ENCODE measurements at places on chromosomes 11 and 22.

- no peak for DNase-seq
Measured at GRCh38 chr11:69357458-69358397, 63.8 kb downstream of the MYEOV start.

DNA sequence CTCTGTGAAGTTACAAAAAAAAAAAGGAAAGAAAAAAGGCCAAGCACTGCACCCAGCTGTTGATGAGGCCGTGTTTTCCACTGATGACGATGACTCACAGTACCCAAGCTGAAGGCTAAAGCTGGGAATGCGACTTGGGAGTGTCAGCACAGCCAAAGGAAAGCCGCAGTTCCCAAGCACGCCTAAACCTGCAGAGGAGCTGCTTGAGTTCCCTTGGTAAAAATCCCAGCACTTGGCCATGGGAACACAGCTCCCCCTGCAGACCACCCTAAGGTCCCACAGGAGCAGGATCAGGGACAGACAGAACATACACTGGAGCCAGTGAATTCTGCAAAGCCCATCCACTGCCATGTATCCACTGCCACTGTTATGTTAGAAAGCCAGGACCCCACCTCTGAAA is 39.9 kb downstream of the SERGEF start:
- DNase-seq, result no peak

DNA sequence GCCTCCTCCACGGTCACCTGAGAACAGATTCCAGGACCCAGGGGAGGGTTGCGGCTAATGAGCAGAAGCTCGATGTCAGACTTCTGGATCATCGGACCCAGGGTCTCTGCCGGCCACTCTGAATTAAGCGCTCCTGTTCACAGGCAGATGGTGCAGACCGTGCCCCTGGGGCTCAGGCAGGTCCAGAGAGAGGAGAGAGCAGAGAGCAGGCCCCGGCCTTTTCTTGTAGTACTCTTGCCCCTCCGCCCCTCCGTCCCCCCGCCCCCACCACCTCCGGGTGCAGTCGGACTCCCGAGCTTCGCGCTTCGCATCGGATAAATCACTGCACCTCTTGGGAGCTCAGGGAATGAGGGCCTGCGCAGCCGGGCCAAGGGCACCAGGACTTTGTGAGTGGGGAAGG is 50.3 kb downstream of the RPS6KA4 start:
- DNase-seq, result no peak

DNA sequence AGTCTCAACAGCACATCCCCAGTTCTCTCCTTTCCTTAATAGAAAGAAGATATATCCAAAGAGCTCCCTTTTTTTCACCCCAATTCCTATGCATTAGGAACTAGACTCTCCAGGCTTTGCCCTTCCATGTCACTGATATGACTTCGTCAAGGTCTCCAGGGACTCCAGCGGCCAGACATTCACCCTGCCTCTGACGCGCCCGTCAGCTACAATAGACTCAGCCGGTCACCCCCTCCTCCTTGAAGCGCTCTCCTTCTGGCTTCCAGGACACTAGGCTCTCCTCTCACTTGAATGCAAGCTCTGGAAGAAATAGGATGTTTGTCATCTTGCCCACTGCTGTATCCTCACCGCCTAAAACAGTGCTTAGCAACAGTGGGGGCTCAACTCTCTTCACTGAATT is 14.9 kb upstream of the ELFN2 start:
- no peak for DNase-seq

GRCh38 chr22:19769393-19769715 is 8.8 kb downstream of the TBX1 start:
- no peak for DNase-seq

DNA sequence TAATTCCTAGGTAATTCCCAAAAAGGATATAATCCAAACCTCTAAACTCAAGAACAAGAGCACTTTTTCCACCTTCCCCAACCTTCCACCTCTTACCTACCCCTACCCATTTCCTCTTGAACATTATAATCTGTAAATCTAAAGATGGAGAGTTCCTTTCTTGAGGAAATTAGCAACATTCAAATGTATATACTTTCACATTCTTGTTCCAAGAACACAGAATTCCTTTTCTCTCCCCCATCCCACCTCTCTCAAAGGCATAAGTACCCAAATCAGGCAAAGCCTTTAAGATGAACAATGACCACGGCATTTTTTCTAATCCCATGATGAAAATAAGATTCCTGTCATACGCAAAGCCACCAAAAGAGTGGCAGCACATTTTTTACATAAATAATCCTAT is 18.3 kb downstream of the RRAS2 start:
- no peak for DNase-seq

DNA sequence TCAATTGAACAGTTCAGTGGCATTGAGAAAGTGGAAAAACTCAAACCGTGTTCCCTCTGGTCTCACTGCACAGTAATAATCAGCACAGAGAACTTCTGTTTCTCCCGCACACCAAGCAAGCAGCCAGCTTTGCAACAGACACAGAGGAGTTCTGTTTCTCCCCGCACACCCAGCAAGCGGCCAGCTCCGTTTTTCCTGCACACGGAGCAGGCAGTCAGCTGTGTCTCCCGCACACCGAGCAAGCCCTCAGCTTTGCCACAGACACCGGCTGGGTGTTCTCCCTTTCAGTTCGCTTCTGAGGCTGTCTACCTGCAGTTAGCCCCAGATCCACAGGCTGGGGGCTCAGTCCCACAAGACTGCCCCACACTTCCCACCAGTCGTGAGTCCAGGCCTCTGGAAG is 9.9 kb upstream of the TALDO1 start:
- no peak for DNase-seq

GRCh38 chr11:57476047-57476756 is 15.9 kb downstream of the RTN4RL2 start:
- peak; percentile 15 for DNase-seq

DNA sequence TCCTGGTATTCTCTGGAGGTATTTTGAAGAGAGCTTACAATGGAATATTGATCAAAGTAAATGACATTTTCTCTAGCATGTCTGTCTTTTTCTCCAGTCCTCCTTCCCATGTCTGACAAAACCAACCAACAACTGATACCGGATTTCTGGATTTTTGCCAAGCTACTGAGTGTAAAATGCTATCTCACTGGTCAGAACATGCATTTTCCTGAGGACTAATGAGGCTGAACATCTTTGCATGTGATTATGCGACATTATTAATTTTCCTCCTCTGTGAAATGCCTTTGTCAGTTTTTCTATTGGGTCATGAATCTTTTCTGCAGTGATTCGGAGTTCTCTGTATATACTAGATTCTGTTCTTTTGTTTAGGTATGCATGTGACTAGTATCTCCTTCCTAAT is 51.4 kb downstream of the CDON start:
- no peak for DNase-seq

DNA sequence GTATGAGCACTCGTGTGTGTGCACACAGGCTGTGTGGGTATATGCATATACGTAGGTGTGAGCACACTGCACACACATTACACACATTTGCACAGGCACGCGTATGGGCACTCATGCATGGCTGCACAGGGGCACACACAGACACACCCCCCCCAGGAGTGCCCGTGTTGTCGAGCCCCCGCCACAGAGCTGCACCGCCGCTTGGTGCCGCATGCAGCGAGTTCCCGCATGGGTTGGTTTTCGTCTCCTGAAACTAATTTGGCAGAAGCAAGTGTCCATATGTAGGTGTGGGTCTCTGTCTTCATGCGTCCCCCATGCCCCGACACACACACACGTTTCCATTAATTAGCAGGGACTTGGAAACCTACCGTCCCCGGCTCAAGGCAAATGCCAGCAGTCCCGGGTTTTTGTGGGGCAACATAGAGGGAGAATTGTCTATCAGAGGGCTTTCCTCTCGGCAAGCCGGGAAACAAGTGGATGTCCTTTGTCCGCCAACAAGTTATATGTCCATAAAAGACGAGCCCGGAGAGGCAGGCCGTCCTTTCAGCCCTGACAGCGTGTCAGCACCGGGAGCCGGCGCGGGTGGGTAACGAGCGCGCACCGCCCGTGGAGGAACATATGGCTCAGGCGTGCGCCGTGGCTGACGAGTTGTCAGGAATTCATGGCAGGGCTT is 1291.7 kb downstream of the BRD1 start:
- no peak for DNase-seq

- DNase-seq, result no peak
Measured at GRCh38 chr11:74437441-74438042, 29.8 kb downstream of the KCNE3 start.

DNA sequence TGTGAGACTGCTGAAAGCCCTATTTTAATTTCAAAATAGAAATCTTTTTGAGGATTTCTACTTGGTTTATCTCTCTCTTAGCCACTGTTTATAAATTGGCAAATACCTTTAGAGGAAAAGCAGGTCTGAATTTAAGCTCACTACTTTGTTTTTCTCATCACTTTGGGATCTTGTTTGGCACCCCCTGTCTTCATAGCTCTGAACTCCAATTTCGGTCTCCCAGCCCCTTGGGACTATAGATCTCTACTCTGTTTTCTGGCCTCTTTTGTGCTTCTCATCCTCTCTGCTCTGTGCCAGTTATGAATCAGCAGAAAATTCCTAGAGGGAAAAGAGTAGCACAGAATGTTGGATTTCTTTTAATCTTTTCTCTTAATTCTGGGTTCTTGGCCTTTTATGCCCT is 118.3 kb downstream of the CYP2R1 start:
- no peak for DNase-seq

DNA sequence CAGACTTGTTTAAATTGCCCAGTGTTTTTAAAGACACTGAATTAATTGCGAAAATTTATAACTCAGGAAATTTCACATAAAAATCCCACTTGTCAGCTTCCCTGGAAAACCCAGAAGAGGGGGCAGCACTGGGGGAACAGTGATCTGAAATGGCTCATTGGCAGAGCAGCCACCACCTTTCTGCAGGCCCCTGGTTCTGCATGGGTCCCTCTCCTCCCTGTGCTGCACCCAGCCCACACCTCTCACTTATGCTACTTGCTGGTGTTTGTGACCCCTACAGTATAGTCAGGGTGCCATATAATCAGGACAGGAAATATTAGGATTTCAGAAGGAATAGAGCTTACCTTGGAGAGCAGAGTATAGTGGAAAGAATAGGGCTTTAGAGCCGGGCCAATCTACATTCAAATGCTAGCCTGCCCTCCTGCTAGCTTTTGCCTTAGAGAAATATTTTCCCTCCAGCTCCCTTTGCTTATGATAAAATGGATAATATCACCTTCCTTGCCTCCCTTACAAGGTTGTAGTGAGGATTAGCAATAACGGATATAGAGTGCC is 28.5 kb upstream of the C11orf96 start:
- no peak for DNase-seq

GRCh38 chr22:18077087-18077638 is 627 bp upstream of the PEX26 start:
- DNase-seq, result no peak

DNA sequence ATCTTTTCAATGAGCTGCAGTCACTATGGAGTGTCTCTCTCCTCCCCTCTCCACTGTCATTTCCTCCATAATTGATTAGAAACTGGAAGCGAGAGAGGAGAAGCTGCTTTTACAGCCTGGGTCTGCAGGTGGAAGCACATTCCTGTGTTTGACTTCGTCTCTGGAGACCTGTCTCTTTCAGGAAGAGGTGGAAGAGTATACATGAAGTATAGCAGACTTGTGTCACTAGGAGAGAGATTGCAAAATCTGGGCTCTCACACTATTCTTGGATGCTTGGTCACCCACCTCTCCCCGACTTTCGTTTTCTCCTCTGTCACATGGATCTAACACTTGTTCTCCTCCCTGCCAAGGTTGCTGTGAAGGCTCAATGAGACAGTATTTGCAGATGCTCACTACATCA is 323.3 kb downstream of the NTM start:
- no peak for DNase-seq

DNA sequence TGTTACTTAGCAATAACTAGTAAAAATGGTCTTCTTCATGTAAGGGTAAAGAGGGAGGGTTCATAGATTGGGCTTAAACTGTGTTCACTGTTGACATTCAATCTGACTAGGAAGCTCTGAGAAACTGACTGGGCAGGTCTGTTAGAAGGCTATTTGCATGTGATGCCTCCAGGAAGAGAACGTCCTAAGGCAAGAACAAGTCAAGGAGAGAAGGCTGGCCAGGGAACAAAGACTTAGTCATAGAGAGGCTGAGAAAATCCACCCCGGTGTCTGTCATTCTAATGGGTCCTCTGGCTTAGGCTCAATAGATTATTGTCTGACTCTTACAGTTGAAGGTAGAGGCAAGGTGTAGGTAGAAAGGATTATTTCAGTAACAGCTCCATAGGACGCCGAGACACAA is 50.3 kb upstream of the CD44 start:
- DNase-seq, result no peak

Data from effector CD8-positive, alpha-beta T cell (primary cell).